Lung (tissue), 17 donors: ENCODE measurements at places on chromosomes 12 and 14. TPM values are rescaled to one million over a fixed set of nuclear protein-coding genes. Genes with fewer than 3 reads are reported as not detected.
A peak's percentile ranks its signal among the peaks of the same experiment; 100 is the strongest.

DNA sequence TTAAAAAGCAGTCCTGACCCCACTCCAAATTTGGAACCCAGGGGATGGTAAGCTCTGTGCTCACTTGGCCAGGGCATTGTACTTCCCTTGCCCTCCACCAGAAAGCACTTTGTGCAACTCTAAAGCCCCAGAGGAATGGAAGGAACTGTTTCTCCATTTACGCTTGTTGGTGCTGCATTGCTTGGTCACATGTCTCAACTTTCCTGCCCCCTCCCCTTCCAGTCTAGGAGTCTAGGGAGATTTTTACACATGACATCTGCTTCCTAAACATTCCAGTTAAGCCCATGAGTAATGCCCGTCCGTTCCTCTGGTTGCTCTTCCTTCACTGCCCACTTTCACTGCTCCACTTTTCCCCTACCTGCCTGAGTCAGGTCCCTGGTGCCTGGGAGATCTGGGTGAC, 92.6 kb upstream of the MAP1LC3B2 start:
- H3K36me3 ChIP-seq = no peaks in the 10 kb centered on the region
- no peaks in the 10 kb centered on the region for H3K4me1 ChIP-seq
- DNase-seq = peak; percentile 18

DNA sequence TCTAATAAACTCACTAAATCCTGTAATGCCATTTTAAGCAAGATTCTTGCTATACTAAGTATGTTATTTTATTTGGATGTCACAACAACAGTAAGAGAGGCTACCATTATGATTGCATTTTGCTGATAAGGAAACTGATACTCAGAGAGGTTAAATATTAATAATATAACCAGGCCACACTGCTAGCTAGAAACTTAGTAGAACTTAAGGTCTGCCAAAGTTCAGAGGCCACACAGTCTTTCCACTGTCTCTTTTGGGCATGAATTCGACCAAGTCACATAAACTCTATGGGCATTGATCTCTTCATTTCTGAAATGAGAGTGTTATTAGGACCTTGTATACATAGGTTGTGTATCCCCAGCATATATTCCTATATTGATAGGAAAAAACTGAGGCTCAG, 147.9 kb downstream of the SYNE2 start:
- no peak for DNase-seq
- H3K27ac ChIP-seq = no peak overlapping the region
- no peaks in the 10 kb centered on the region for H3K4me1 ChIP-seq
- peaks cover 41% of the 10 kb centered on the region for H3K36me3 ChIP-seq

DNA sequence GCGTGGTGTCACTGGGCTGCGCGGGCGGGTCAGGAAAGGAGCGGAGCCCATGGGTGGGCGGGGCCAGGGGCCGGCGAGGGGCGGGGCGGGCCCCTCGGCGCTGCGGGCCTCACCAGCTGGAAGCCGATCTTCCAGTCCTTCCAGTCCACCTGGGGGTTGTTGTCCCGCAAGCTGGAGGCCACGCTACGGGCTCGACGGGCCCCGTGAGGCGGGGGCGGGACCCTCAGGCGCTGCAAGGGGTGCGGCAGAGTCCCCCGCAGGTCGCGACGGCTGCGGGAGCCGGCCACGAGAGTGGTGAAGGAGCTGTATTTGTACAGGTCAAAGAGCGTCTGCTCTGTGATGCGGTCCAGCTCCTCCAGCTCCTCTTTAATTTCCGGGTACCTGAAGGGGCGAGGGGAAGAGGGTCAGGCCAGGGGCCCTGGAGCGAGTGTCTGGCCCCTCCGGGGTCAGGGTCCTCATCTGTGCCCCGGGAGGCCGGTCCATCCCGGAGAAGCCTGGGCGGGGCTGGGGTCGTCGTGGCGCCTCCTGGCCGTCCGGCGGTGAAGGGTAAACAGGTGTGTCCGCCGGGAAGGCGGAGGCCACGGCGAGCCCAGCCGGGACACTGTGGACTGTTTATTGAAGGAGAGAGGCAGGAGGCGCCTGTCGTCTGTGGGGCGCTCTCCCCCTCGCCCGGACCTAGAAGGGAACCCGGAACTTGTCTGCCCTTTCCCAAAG, 11.9 kb downstream of the SCNN1A start:
- H3K27ac ChIP-seq = peak overlapping the region; percentile 96
- DNase-seq = peak; percentile 78
- H3K36me3 ChIP-seq = no peaks in the 10 kb centered on the region
- H3K4me1 ChIP-seq = peaks cover 17% of the 10 kb centered on the region

Gene NXPH4
- total RNA-seq = 0.80 TPM

Gene SERPINA10
- total RNA-seq = not detected

Gene MSI1
- total RNA-seq = 3.5 TPM

Gene PRH2
- total RNA-seq = not detected
